Daoy (cell line): ENCODE measurements at places on chromosomes 2 and 18. TPM values are rescaled to one million over a fixed set of nuclear protein-coding genes. Genes with fewer than 3 reads are reported as not detected.

The NAT8 gene
- not detected in 2 replicates for total RNA-seq

The VWC2L gene
- total RNA-seq = not detected in 2 replicates

The OXER1 gene
- total RNA-seq = not detected in 2 replicates

The PCARE gene
- not detected in 2 replicates for total RNA-seq

The FBLN7 gene
- 0.68 TPM in 1 of 2 replicates, not detected in the other for total RNA-seq

DNA sequence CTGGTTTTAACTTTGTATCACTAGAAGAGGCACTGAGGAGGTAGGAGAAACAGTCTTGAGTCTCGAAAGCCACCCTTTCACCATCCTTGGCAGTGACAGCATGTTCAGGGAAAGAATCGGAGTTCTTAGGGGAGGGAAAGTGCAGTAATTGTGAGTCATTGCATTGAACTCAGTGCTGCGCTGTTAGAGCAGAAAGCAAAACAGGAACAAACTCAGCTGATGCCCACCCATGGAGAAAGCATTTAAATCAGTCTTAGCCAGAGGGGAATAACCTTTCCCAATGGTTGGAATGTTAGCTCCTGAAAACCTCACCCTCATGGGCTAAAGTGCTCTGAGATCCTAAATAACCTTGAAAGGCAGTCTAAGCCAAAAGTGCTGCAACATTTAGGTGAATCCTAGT lies 845.6 kb upstream of the CNTNAP5 start:
- DNase-seq = peak; percentile 26

GRCh38 chr2:37790019-37790418 lies 118.6 kb upstream of the CDC42EP3 start:
- DNase-seq = no peak

GRCh38 chr2:176562359-176563078 lies 293.3 kb downstream of the MTX2 start:
- DNase-seq = peak; percentile 68

DNA sequence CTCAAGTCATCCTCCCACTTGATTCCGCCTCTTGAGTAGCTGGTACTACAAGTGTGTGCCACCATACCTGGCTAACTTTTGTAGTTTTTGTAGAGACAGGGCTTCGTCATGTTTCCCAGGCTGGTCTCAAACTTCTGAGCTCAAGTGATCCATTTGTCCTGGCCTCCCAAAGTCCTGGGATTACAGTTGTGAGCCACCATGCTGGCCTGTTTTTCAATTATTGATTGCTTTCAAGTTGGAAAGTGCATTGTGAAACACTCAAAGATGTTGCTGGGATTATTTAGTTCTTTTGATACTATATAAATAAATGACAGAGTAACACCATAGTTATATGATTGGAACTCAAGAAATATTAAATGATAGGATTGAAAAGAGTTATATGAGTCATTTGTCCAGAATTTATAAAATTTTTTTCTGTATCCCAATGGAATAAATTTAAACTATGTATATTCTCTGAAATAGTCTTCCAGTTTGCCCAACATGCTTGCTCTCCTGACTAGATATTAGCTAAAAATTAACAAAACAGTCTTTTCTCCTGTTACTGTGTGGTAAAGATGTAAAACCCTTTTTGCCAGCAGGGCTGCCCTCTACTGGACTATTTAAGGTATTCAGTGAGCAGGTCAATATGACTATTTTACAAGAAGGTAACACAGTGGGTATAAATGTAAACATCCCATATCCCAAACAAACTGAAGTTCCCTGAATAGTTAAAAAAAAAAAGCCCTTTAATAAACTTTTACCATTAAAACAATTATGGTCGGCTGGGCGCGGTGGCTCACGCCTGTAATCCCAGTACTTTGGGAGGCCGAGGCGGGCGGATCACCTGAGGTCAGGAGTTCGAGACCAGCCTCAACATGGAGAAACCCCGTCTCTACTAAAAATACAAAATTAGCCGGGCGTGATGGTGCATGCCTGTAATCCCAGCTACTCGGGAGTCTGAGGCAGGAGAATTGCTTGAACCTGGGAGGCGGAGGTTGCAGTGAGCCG lies 42.7 kb downstream of the ACSL3 start:
- peak; percentile 34 for DNase-seq

GRCh38 chr18:54616220-54616848 lies 25.3 kb downstream of the DYNAP start:
- DNase-seq = no peak

DNA sequence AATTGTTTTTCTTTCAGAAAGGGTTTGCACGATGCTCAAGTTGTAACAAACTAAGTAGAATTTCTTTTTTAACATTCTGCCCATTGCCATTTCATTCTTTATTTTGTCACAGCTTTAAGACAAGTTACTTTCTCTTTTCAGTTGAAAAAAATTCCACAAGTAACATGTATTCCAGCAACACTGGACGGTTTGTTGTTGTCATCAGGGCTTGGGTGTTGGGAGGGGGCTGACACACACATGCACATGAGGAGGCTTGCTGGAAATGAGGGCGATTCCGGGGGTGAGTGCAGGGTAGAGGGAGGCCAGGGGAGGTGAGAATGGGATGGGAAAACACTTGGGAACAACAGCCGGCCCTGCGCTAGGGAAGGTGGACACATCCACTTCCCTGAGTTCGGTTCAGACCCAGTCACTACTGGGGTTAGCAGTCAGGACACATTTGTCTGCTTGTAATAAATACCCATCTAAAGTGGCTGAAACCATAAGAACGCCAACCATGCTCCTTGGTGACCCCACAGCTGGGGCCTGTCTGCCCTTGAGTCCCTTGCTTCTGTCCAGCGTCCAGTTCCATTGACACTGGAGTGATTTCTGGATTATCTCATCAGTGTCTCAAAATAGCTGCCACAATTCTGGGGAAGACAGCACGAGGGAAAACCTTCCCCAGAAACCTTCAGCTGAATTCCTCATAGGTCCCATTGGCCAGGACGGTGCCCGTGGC lies 141.8 kb upstream of the BCL2L11 start:
- DNase-seq = no peak

GRCh38 chr2:160224507-160224906 lies 24.4 kb upstream of the ITGB6 start:
- DNase-seq = peak; percentile 34

DNA sequence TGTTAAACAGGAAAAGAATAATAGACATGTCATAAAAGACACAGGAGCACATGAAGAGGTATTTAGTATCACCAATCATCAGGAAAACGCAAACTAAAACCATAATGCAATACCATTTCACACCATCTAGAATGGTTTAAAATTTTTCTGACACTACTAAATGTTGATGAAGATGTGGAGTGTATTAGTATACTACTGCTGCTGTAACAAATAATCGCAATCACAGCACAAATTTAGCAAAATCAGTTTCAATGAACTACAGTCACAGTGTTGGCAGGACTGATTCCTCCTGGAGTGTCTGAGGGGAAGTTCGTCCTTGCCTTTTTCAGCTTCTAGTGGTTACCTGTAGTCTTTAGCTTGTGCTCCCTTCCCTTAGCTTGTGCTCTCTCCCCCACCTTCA lies 24.1 kb downstream of the SMAD2 start:
- DNase-seq = no peak

DNA sequence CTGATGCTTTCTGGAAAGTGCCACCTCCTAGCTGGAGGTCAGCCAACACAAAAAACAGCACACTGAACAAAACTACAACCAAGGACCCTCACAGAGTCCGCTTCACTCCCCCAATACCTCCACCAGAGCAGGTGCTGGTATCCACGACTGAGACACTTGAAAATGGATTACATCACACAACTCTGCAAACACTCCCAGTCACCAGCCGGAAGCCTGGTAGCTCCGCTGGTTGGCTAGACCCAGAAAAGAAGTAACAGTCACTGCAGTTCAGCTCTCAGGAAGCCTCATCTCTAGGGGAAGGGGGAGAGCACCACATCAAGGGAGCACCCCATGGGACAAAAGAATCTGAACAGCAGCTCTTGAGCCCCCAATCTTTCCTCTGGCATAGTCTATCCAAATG lies 175.4 kb downstream of the LCLAT1 start:
- no peak for DNase-seq

DNA sequence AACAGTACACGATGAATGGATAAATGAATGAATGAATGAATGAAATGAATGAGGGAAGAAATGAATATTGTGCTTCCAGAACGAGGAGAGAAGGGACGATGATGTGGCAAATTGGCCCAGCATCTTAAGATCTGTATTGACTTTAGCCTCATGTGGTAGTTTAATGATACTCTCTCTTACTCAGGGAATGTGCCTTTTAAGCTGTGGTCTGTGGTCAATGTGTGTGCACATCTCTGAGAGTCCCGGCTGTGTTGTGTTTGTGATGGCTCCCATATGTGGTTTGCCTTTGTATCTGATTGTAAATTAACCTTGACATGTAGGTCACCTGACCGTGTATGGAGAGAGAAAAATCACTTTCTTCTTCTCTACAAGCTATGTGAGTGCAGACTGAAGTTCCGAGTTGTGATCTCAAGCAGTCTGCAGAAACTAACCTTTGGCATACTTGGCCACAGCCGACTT lies 91.2 kb downstream of the NEDD4L start:
- DNase-seq = peak; percentile 82

GRCh38 chr18:51135795-51136194 lies 61.7 kb downstream of the MEX3C start:
- peak; percentile 15 for DNase-seq

- DNase-seq = no peak
These were observed 327.7 kb downstream of the RAD51AP2 start for GRCh38 chr2:17190527-17190926.

DNA sequence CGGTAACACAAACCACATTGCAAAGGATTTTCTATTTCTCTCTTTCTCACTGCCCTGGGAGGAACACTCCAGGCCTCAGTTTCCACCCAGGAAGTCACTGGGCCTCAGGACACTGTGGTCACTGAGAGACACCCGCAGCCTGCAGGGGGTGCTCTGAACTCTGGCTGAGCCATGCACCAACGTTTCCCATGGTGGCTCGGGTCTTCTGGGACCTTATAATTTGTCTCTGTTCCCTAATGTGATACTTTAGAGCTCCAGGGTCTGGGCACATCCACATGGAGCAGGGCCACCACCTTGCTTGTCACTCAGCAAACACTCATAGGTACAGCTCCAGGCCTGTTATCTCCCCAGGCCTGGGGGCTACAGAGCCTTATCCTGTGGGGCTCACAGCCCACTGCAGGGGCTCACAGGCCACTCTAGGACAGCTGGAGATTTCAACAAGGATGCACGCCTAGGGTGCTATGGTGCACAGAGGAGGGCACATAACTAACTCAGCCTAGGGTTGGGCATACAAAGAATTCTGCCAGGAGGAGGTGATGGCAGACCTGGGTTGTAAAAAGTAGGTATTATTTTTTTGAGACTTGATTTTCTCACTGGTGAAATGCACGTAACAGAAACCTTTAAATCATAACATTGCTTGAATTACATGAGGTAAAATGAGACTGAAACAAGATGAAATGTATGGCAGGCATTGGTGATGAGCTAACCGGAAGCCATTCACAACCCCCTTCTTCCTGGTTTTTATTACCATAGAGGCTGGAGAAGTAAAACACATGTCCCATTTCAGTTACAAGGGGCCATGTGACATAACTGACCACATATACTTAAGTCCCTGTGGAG lies 3.0 kb upstream of the HS1BP3 start:
- no peak for DNase-seq

DNA sequence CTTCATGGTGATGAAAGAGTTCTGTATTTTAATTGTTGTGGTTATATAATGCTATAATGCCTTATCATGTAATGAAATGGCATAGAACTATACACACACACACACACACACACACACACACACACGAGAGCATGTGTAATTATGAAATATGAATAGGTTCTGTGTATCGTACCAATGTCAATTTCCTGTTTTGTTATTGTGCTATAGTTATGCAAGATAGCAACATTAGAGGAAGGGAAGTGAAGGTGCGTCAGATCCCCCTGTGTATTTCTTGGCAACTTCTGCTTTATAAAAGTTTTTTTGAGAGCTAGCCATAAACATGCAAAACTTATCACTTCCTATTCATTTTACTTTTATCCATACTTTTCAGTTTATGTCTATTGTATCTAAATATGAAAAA lies 60.7 kb upstream of the ARHGAP15 start:
- no peak for DNase-seq

- DNase-seq = no peak
These were observed 70.6 kb upstream of the PHLPP1 start for GRCh38 chr18:62644773-62645172.

- DNase-seq = no peak
These were observed 211.8 kb downstream of the LRRTM4 start for GRCh38 chr2:77310416-77310815.

- peak; percentile 82 for DNase-seq
These were observed 42.9 kb downstream of the TMEFF2 start for GRCh38 chr2:192151853-192152252.

DNA sequence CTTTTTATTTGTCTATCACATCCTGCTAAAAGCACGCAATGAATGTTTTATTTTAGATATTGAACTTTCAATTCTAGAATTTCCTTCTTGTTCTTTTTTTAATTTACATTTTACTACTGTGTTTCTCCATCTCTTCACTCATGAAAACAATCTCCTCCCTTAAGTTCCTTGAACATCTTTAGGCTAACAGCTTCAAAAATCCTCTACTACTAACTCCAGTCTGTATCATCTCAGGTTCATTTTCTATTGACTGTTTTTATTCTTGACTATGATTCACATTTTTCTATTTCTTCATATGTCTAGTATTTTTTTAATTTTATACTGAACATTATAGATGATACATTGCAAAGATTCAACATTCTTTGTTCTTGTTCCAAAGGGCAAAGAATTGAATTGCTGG lies 79.2 kb upstream of the NCK2 start:
- DNase-seq = no peak
